ENCODE measurements at places on chromosomes 4 and X.

GRCh38 chrX:12955882-12956703 is 18.8 kb upstream of the TMSB4X start:
- DNase-seq = no peak

DNA sequence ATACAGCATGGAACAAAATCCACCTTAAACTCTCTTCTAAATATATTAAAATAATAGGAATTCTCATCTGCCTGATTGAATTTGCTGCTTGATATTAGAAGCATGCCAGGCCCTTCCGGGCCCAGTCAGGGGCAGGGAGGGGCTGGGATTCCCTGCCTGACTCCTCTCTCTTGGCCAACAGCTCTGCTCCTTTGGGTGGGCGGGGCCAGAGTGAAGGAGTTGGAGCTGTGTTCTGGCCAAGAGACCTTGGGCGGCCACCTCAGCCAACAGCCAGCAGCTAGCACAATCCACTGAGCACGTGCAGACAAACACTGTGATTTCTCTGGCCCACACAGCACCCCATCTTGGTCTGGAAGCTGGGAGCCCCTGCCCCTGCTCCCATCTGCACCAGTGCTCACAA is 140.3 kb downstream of the PJA1 start:
- DNase-seq = no peak

DNA sequence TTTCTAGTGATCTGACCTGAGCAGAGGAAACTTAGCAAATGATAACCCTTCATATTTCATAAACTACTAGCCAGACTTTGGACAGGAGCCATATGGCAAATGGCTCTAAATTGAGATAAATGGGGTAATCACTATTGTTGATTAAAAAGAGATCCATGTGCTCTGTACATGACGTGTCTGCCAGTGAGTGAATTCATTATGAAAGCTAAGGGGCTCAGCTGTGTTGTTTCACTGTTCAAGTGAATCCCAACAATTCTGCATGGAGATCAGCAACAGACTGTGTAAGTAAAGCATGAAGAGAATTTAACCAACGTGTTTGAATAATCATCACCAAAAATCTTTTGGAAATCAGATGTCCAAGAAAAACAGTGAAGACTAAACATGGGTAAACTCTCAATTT is 9.5 kb upstream of the QRFPR start:
- DNase-seq = no peak

DNA sequence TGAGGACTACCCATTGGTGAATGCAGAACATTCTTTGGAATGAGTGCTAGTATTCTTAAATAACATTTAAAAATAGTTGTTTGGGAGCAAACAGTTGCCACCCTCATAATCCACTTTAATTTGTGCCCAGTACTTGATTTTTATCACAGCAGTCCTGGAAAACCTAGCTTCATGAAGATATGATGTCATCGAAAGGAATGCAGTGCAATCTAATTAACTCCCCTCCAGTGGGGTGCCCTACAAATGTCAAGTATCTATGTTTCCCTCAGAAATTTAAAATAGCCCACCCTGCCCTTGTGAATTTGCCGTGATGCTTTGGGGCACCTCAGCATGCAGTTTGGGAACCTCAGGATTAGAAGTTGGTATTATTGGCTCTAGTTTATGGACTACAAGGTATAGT is 5.4 kb downstream of the RAB9A start:
- DNase-seq = no peak

DNA sequence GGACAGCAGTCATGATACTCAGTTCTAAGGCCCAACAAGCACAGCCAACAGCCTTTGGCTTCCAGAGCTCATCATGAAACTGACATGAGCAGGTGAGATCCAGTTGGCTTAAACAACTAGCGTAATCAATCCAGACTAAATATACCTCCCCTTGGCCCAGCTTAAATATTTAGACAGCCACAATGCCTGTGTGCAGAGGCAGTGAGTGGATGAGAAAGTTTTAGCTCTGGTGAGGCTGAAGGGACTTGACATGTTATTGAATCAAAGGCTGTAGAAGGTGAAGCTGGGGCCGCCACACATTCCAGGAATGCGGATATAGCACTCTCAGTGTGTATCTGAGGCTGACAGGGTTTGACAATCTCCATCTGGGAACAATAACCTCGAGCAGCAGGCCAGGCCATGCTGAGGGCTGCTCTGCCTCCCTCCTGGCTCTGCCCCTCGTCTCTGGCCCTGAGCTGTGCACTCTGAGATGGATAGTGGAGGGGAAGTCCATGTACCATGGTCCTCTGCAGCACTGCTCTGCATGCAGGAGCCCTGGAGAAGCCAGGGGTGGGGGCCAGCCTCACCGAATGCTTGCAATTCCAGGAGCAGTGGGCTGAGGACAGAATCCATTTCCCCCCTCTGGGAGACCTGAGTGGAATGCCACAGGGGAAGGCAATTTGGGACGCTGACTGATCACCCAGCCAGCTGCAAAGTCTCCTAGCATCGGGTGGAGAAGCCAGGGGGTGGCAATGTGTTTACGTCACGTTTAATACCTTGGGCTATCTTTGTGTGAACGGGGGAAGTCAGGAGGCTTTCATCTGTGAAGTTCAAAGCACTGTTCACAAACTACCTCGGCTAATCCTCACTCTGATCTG is 37.3 kb upstream of the RASL11B start:
- DNase-seq = no peak
